ENCODE measurements at places on chromosomes 5 and 9. TPM values are rescaled to one million over a fixed set of nuclear protein-coding genes. Genes with fewer than 3 reads are reported as not detected.

IQGAP2 gene
- total RNA-seq = 57.5 TPM

PCDHGA5 gene
- 8.8 TPM for total RNA-seq

CKMT2 gene
- 5.9 TPM for total RNA-seq

PCDHGB4 gene
- 9.0 TPM for total RNA-seq

BARX1 gene
- total RNA-seq = not detected

GABRP gene
- 0.45 TPM for total RNA-seq

SMIM32 gene
- total RNA-seq = not detected

RHOBTB3 gene
- 192 TPM for total RNA-seq

RUSC2 gene
- total RNA-seq = 45.7 TPM

C8G gene
- total RNA-seq = not detected

GRCh38 chr5:76384189-76384588 is 18.9 kb upstream of the IQGAP2 start:
- DNase-seq = no peak

- no peak for DNase-seq
Observed at GRCh38 chr5:22631683-22632082, 221.5 kb downstream of the CDH12 start.

- no peak for DNase-seq
Observed at GRCh38 chr9:115883467-115884329, 269.9 kb upstream of the PAPPA start.

DNA sequence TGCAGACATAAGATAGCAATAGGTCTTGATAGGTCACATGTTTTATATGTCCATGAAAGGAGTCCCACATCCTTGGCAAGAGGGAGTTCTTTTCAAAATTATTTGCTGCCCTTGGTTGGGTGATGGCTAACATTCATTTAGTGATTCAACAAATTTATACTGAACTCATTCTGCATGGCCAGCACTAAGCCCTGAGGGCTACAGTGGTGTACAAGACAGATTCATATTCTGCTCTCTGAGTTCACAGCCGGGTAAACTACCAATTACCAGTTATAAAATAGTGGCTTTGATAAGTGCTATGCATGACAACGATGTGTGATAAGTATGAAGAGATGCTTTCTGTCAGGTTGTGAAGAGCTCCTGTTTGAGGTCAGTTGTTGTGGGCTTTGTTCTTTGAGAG is 340.0 kb downstream of the GABRG2 start:
- no peak for DNase-seq

- DNase-seq = no peak
Observed at GRCh38 chr9:13439685-13440476, 160.4 kb upstream of the MPDZ start.

- DNase-seq = no peak
Observed at GRCh38 chr9:33809506-33809905, 7.5 kb upstream of the UBE2R2 start.

DNA sequence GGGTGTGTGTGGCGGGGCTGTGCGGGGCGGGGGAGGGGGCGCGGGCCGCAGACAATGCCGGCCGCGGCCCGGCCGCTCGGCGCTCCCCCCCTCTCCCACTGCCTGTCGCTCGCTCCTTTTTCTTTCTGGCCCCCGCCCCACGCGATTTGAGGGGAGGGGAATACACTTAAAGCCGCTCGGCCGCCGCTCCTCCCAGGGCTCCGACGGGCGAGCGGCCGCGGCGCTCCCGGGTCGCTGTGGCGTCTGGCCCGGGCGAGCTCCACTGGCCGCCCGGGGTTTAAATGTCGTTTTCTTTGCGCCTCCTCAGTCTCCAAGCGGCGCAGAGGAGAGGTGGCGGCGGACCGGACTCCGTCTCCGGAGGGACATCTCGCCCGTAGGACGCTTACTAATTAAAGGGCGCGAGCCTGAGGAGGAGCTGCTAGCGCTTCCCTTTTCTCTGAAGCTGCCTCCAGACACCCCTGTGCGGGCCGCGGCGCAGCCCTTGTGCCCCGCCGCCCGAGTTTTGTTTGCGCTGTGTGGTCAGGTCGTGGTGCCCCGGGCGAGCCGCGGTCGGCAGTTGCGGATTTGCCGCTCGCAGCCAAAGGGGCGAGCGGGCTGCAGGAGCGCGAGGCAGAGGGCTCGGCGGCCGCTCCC is 1.4 kb downstream of the ZSWIM6 start:
- peak; percentile 69 for DNase-seq

GRCh38 chr5:122665051-122665450 is 109.8 kb upstream of the SNX2 start:
- no peak for DNase-seq

- no peak for DNase-seq
Observed at GRCh38 chr9:120741191-120741590, 26.9 kb upstream of the MEGF9 start.

DNA sequence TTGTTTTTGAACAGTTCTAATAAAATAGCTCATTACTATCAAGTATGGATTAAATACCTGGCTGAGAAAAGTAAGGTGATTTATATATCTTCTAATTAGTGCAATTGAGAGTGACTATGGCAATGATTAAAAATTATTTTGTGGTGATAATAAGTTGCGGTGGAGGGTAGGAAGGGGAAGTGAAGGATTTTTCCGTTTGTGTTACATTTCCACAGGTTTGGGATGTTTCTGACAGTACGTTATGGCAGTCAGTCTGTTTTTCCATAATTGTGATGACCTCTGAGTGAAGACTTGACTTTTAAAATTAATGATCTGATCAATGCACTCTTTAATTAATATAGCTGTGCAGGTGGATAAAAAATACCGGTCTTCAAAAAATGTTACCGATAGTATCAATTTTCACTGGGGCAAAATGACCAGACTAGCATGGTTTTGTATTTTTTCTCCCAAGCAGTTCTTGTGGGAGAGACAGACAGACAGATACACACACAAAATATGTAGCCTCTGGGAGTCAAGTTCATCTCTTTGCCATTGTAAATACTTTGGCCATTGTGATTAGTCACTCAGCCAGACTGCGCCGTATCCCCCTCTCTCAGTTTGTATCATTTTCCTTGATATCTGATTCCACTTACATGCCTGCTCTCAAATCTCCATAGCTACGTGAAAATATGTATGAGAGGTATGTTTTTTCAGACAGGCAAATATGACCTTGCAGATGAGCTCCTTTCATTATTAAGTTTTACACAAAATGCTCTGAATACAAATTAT is 60.2 kb downstream of the ARHGAP26 start:
- no peak for DNase-seq

DNA sequence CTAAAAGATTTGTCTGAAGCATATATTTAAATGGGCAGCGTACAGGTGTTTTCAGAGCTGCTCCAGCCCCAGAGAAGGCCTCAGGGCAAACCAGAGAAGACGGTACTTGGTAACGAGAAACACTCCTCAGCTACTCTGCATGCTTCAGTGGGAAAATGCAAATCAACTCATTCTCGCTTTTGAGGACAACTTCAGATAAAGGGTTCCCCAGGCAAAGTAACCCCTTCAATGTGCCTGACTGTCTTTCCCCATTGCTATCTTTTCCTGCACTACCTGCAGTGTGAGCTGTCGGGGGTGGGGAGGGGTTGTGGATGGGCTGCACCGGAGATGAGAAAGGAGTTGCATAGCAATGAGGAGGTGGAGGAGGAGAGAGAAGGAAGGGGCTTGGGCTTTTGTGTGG is 339.7 kb upstream of the CLINT1 start:
- no peak for DNase-seq

- no peak for DNase-seq
Observed at GRCh38 chr9:119868694-119869093, 499.5 kb upstream of the BRINP1 start.

- DNase-seq = no peak
Observed at GRCh38 chr9:128788445-128788844, 1.4 kb downstream of the TBC1D13 start.

DNA sequence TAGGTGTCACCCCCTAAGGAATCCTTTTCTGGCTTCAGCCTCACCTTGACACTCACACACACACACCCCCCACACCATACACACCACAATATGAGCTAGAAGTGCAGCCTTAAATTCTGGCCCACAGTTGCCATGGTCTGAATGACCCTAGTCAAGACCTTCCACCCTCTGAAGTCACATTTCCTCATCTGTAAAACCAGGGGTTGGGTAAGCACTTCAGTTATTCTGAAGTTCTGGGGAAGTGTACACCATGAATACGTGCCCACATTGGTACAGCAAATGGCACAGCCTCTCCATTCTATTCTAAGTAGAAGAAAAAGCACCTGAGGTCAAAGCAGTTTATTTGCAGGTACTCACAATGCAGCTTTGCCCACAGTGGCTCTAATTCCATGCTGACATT is 372.8 kb upstream of the KLF4 start:
- DNase-seq = no peak

GRCh38 chr5:126046318-126046717 is 376.9 kb upstream of the GRAMD2B start:
- DNase-seq = no peak

- no peak for DNase-seq
Observed at GRCh38 chr5:159377653-159378052, 47.4 kb upstream of the IL12B start.

DNA sequence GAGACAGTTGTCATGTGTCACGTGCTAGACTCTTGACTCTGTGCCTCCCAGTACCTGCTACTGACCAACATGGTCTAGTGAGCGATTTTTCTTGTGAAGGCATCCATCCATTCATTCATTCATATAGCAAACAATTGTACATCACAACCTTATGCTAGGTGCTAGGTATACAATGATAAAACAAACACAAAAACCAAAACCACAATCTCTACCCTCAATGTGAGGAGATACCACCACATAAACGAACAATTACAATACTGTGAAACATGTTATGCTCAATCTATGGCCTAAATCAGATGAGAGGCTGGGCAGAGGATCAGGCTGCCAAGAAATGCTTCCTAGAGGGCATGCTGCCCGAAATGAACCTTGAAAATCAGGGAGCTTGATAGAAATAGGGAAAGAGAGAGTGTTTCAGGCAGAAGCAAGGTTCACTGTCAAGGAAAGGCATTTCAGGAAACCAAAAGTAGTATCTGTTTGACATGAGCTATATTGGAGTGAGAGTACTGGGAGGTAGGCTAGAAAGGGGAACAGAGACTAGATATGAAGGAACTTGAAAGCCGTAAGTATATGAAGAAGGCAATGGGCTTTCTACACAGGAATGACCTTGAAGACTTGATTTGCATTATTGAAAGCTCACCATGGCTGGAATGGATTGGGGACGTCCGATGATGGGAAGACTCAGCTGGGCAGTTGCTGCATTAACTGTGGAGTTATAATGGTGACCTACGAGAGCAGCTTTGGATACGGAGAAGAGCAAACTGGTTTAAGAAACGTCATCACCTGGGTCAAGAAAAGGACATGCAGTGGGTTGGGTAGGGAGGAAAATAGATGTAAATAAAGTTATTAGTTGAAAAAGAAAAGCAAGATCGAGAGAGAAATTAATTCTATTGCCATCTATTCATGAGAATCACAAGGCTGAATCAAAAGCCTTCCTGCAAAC is 90.1 kb downstream of the THBS4 start:
- DNase-seq = no peak
